Naive thymus-derived CD8-positive, alpha-beta T cell (primary cell): ENCODE measurements at places on chromosomes 3 and 15. TPM values are rescaled to one million over a fixed set of nuclear protein-coding genes. Genes with fewer than 3 reads are reported as not detected.

PRSS50 gene
- 0.05 TPM for polyA plus RNA-seq

KIF7 gene
- polyA plus RNA-seq: 0.17 TPM

SST gene
- not detected for polyA plus RNA-seq

HTR3E gene
- polyA plus RNA-seq: not detected

CLCN2 gene
- polyA plus RNA-seq: 1.1 TPM

IFT122 gene
- polyA plus RNA-seq: 3.3 TPM

FBXO45 gene
- 1.7 TPM for polyA plus RNA-seq

IL5RA gene
- polyA plus RNA-seq: not detected

CSPG5 gene
- polyA plus RNA-seq: 0.09 TPM

AADAC gene
- polyA plus RNA-seq: not detected

FETUB gene
- polyA plus RNA-seq: not detected

TUSC2 gene
- 54.3 TPM for polyA plus RNA-seq

GOLGA6A gene
- polyA plus RNA-seq: 0.05 TPM

CXCR6 gene
- polyA plus RNA-seq: 0.80 TPM

KNSTRN gene
- 2.8 TPM for polyA plus RNA-seq

FSTL1 gene
- polyA plus RNA-seq: not detected

PIGBOS1 gene
- 37.5 TPM for polyA plus RNA-seq

TMEM40 gene
- polyA plus RNA-seq: not detected

SUCLG2 gene
- polyA plus RNA-seq: 79.7 TPM

SCN11A gene
- polyA plus RNA-seq: not detected

LRRIQ4 gene
- polyA plus RNA-seq: not detected

CCDC39 gene
- not detected for polyA plus RNA-seq

TMEM62 gene
- polyA plus RNA-seq: 5.4 TPM

TIGIT gene
- 1.5 TPM for polyA plus RNA-seq

NEIL1 gene
- 2.1 TPM for polyA plus RNA-seq

ROBO2 gene
- not detected for polyA plus RNA-seq
